Left ventricle myocardium inferior (tissue), 1 donor: ENCODE measurements at places on chromosomes 13 and 19. TPM values are rescaled to one million over a fixed set of nuclear protein-coding genes. Genes with fewer than 3 reads are reported as not detected.

- DNase-seq = no peak
Measured at GRCh38 chr19:29467824-29468401, 57.9 kb upstream of the VSTM2B start.

- no peak for DNase-seq
Measured at GRCh38 chr13:94305934-94306333, 173.5 kb downstream of the DCT start.

- no peak for DNase-seq
Measured at GRCh38 chr13:19586904-19587634, 25.7 kb upstream of the TPTE2 start.

GRCh38 chr19:14496834-14497227 lies 904 bp upstream of the GIPC1 start:
- no peak for DNase-seq

GRCh38 chr19:48500830-48501493 lies 10.7 kb downstream of the LMTK3 start:
- DNase-seq = no peak

DNA sequence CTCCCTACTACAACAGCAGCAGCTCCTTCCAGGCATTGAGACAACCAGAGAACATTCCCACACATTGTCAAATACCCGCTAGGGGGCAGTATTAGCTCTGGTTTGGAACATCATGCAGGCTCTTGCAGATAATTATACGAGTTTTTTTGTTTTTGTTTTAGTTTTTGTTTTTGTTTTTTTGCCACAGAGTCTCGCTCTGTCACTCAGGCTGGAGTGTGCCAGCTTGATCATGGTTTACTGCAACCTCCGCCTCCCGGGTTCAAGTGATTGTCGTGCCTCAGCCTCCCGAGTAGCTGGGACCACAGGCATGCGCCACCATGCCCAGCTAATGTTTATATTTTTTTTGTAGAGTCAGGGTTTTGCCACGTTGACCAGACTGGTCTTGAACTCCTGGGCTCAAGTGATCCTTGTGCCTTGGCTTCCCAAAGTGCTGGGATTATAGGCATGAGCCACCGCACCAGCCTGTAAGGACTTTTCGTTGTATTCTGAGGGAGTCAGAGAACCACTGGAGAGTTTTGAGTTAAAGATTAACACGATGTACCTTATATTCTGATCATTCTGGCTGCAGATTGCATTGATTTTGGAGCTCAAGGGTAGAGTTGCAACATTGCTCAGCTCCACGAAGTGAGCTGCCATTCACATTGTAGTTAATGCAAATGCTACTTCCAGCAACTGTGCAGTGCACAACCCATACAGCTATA lies 41.7 kb upstream of the CEACAM20 start:
- DNase-seq = no peak

DNA sequence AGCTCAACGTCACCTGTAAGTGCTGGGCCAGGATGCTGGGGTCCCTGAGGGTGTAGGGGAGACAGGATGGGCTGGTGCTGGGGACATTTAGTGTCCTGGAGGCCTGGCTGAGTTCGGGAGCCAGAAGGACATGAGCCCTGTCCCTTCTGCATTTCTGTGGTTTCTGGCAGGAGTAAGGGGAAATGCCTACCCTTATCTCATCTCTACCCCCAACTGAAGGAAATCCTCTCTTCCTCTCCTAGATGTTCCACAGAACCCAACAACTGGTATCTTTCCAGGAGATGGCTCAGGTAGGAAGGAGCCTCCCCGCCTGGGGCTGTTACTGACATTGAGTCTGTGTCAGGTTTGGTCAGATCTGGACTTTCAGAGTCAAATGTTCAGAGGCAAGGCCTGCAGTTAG lies 1.2 kb downstream of the CD33 start:
- no peak for DNase-seq

GRCh38 chr19:782185-782877 lies 14.9 kb upstream of the PTBP1 start:
- DNase-seq = no peak

The ANKLE1 gene
- 0.11 TPM for total RNA-seq

The TNFSF13B gene
- 1.7 TPM for total RNA-seq

The MYBPC2 gene
- not detected for total RNA-seq

The SRRM5 gene
- 0.30 TPM for total RNA-seq

The CNN1 gene
- 133 TPM for total RNA-seq

The RGS9BP gene
- total RNA-seq = 8.6 TPM
